ENCODE measurements at places on chromosomes 5 and 9.

DNA sequence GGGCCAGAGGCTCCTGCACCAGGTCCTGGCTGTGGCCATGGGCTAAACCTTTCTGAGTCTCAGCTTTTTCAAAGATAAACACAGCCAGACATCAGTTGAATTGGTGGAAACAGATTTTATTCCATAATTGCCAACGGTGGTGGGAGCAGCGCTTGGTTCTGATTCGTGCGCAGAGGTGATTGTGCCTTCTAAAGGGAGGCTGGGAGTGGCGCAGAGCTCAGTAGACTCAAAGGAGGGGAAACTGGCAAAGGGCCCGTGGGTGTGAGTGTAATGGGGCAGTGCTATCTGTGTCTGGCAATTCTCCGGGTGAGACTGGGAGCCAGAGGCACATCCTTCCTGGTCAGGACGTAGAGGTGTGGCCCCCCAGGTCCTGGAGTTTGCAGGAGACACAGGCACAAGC is 169.4 kb upstream of the PPP1R26 start:
- no peak for DNase-seq

GRCh38 chr9:125635888-125636287 is 71.1 kb downstream of the MAPKAP1 start:
- no peak for DNase-seq

GRCh38 chr5:138077064-138077696 is 6.7 kb upstream of the WNT8A start:
- DNase-seq = peak; percentile 75

GRCh38 chr5:169265888-169266287 is 35.1 kb downstream of the SLIT3 start:
- no peak for DNase-seq

DNA sequence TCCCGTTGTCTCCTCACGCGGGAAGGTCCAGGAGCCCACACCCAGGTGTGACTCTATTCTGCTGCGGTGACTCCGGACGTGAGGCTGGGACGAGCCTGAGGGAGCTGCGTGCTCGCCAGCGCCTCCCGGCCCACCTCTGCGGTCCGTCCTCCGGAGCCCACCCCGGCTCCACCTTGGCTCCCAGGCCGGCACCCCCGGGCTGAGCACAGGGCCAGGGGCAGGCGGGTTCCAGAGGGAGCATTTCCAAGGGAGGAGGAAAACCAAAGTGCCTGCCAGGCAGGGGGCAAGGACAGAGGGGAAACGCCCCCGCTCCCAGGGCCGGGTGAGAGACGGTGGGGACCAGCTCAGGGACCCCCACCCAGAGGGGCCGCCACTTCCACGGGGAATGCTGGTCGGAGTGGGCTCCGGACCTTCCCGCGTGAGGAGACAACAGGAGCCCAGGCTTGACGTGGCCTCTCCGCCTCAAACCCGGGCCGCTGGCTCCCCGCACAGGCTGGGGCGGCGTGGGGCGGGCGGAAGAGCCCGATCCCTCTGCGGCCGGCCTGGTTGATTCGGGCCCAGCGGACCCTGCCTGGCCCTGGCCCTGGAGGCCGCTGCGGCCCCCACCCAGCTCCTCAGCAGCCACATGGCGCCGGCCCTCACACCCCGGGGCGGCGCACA is 26.0 kb downstream of the IRX4 start:
- no peak for DNase-seq

- no peak for DNase-seq
These were observed 6.0 kb downstream of the TRIM7 start for GRCh38 chr5:181198905-181199519.

Data from CD4-positive, alpha-beta T cell (primary cell).